ENCODE measurements at places on chromosomes 5 and 9.

- DNase-seq = no peak
Observed at GRCh38 chr9:69798744-69799143, 21.9 kb upstream of the CFAP95 start.

- DNase-seq = no peak
Observed at GRCh38 chr5:175896301-175897040, 25.1 kb downstream of the CPLX2 start.

DNA sequence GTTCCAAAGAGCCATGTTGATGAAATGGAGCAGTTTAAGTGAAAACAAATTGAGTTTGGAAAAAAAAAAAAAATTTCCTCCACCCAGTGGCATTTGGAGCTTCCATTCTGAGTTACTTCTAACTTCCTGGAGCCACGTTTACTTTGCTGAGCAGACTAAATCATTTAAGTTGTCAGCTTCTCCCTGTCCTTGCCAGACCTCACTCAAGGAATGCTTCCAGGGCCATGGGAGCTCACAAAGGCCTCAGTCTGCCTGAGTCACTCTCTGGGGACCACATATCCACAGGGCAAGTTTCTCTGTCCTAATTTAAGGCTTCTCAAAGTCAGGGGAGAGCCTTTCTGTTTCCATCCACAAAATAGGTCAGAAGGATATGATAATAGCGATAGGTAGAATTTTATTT, 210.3 kb upstream of the TNC start:
- DNase-seq = no peak

GRCh38 chr9:89089176-89089575, 89.4 kb downstream of the SHC3 start:
- DNase-seq = no peak

GRCh38 chr9:36436909-36437308, 36.8 kb upstream of the RNF38 start:
- DNase-seq = no peak

DNA sequence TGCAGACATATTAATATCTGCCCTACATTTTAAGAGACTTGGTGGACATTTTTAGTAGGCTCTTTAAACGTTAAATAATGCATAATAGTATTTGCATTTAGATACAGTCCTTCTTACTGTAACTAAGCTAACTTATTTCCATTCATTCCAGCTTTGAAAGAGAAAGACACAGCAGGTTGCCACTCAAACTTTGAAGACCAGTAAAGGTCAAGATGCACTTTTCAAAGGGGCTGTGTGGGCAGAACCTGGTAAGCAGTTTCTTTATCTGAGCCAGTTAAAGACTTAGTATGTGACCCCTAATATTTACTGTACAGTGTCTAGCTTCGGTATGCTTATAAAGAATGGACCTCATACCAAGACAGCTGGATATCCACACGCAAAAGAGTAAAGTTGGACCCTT, 20.8 kb downstream of the PLGRKT start:
- DNase-seq = no peak

GRCh38 chr9:134181648-134182034, 17.3 kb upstream of the RNU6ATAC start:
- no peak for DNase-seq

DNA sequence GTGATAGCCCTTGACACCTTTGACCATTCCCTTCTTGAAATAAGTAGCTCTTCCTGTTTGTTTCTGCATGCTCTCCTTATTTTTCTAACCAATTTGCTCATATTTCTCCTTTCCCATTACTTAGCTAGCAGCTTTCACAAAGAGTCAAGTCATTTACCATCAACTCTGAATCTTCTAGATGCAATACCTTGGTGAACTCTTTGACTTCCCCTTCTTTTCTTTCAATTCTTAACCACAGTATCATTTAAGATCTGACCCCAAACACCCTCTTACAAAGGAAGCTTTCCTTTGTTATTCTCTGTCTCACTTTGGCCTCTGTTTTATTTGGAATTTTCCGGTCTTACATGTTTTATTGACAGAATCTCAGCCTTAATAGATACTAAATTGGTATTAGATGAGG, 14.0 kb downstream of the NFX1 start:
- DNase-seq = no peak
